ENCODE measurements at places on chromosomes 1 and 21. TPM values are rescaled to one million over a fixed set of nuclear protein-coding genes. Genes with fewer than 3 reads are reported as not detected.

NEK7 gene
- total RNA-seq = 562 TPM

PLCH2 gene
- not detected for total RNA-seq

DNA sequence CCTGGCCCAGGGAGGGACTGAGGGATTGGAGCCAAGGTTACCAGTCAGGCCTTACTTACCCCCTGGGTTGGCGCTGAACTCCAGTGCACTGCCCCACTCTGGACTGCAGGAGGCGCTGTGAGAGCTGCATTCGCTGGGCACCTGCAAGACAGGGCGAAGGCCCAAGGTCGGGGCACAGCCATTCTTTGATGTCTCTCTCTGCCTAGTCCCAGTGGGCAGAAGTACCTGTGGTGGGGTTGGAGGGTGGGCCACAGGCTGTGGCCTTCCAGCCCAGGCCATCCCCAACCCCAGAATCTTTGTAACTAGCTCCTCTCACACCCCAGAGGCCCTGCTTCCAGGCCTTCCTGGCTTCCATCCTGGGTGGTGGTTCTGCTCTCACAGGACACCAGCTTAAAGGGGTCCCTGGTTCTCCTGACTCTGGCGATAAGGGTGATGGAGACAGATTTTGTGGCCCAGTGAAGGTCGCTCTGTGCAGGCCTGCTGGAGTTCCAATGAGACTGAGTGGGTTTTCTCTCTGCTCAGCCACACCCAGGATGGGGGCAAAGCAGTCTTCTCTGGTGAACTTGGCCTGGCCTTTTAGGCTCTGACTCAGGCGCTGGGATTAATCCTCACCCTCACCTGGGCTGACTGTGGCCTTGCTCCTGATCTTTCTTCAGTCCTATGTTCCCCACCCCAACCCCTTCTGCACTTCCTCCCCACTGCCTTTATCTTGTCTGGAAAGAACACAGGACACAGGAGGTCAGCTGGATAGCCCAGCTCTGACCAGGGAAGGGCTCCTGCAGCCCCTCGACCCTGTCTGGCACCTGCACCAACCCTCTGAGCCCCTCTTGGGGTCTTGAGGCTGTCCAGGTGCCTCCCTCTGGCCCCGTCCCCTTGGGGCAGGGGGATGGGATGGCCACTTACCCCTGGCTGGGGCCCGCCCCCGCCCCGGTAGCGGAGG lies 954 bp downstream of the MYOG start:
- no peak for DNase-seq

- peak; percentile 95 for DNase-seq
Measured at GRCh38 chr1:93963585-93963984, 54.4 kb upstream of the GCLM start.

DNA sequence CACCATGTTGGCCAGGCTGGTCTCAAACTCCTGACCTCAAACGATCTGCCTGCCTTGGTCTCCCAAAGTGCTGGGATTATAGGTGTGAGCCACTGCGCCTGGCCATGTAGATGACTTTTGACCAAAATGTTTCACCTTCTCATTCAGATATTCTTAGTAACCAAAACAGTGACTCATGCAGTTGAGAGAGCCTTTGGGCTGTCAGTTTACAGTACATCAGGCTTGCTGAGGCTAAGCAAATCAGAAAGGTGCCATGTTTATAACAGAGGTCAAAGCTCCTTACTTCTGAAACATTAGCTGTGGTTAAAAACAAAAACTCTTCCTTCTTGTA lies 21.0 kb downstream of the CNIH4 start:
- peak; percentile 8 for DNase-seq

PSEN2 gene
- total RNA-seq = 25.1 TPM

OR1C1 gene
- total RNA-seq = not detected

TMEM82 gene
- total RNA-seq = not detected

DNA sequence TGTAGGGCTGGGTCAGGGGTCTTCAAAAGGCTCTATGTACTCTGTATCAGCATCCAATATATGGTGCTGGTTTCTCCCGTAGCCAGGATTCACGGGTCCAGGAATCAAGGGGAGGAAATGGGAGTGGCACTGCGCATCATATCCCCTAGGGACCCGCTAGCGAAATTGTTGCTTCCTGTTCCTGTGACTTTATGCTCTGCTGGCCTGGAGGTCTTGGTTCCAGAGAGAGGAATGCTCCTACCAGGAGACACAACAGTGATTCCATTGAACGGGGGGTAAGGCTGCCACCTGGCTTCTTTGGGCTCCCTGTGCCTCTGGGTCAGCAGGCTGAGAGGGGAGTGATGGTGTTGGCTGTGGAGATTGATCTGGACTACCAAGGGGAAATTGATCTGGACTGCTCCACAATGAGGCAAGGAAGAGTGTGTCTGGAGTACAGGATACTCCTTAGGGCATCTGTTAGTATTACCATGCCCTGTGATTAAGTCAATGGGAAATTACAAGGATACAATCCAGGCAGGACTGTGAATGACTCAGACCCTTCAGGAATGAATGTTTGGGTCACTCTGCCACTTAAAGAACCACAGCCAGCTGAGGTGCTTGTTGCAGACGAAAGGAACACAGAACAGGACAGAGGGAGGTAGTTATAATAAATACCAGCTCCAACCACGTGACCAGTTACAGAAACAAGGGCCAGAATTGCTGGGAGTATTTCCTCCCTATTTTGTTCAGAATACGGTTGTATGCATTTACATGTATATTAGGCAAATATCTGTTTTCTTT lies 10.2 kb downstream of the SPSB1 start:
- peak; percentile 75 for DNase-seq

Data from MG63 (cell line).